ENCODE measurements at places on chromosomes 11 and 22. TPM values are rescaled to one million over a fixed set of nuclear protein-coding genes. Genes with fewer than 3 reads are reported as not detected.

- DNase-seq = no peak
Observed at GRCh38 chr11:10641912-10642697, 51.5 kb downstream of the IRAG1 start.

OR56A1 gene
- total RNA-seq = not detected

DNA sequence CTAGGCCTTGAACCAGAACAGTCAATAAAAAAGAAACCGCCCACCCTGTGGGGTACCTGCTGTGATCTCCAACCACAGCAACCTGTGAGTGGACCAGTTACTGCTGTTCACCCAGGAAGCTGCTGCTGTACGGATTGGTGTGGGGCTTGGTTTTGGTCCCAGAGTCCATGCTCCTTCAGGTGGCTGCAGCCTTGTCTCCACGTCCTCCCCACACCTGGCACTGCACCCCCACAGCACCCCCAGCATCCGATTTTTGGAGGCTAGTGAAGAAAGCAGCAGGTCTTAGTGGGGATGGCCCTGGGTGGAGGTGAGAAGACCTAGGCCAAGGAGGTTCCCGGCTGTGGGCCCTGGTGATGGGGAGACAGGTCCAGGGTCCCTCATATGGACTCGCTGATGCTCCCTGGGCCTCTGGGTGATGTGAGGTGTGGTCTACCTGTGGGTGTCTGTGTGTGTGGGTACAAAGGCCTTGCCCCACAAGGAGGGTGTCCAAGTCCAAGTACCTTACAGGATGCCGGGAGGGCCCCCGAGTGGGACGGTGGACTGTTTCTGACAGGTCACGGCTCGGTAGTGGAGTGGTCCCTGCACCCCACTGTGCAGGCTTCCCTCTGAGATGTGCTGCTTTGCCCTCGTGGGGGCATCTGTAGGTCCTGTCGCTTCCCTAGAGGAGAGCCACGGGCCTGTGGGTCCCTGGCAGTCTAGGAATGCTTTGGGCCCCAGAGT, 283.4 kb downstream of the TBC1D22A start:
- DNase-seq = peak; percentile 69

ASRGL1 gene
- 13.3 TPM for total RNA-seq

GRCh38 chr11:69950120-69950519, 128.0 kb upstream of the ANO1 start:
- DNase-seq = peak; percentile 60

MIAT gene
- total RNA-seq = 1.6 TPM

DNA sequence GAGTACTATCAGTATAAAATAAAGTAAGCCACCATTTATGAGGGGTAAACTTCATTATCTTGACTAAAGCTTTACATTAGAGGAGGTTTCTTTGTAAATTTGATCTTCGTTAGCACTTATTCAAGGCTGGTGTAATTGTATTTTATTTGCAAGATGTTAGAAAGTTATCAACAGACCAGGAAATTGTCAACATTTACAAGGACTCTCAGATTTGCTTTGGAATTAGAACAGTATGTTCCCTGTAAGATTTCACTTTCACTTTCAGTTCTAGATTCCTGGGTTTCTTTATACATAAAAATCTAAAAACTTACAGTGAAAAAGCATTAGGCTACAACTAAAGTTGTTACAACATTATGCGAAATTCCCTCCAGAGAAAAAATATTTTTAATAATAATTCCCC, 4.6 kb upstream of the BIRC3 start:
- no peak for DNase-seq

DNA sequence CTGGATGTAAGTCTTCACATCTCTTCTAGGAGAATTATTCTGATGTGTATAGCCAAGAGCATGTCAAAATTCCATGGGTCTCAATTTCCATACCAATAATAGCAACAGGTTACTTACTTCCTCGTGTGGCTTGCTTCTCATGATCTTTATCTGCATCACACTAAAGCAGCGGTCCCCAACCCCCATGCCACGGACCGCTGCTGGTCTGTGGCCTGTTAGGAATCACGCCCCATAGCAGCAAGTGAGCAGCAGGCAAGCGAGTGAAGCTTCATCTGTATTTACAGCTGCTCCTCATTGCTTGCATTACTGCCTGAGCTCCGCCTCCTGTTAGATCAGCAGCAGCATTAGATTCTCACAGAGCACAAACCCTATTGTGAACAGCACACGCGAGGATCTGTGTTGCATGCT, 28.9 kb upstream of the SLC25A1 start:
- no peak for DNase-seq

- DNase-seq = no peak
Observed at GRCh38 chr11:15189641-15190365, 75.1 kb downstream of the INSC start.

ARHGAP1 gene
- 283 TPM for total RNA-seq

KCNQ1 gene
- 7.2 TPM for total RNA-seq

- DNase-seq = no peak
Observed at GRCh38 chr22:36950797-36951590, 37.6 kb downstream of the CSF2RB start.

- DNase-seq = no peak
Observed at GRCh38 chr11:10298342-10298741, 4.3 kb upstream of the SBF2 start.

DNA sequence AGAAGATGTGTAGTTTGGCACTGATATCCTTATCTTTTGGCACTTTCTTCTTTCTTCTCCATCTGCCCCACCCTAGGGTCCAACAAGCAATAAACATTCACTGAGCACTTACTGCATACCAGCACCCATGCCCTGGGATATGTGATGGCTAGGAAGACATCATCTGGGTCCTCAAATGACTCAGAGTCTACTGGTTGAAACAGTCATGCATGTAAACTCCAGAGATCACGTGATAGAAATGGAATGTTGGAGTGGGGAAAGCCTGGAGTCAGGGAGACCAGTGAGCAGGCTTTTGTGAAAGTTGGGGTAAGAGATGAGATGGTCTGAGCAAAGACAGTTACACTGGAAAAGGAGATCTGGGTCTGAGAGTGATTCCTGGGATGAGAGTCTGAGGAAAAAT, 724.9 kb upstream of the TENM4 start:
- DNase-seq = no peak

MYO18B gene
- total RNA-seq = 0.38 TPM

OR51E2 gene
- 0.23 TPM for total RNA-seq

- DNase-seq = no peak
Observed at GRCh38 chr11:131840545-131840944, 470.1 kb downstream of the NTM start.

- no peak for DNase-seq
Observed at GRCh38 chr11:62555464-62556107, 9.0 kb upstream of the AHNAK start.

GRCh38 chr11:112826026-112826425, 135.2 kb upstream of the NCAM1 start:
- no peak for DNase-seq

CLDN5 gene
- total RNA-seq = 36.4 TPM

KDM4D gene
- 0.74 TPM for total RNA-seq

DNA sequence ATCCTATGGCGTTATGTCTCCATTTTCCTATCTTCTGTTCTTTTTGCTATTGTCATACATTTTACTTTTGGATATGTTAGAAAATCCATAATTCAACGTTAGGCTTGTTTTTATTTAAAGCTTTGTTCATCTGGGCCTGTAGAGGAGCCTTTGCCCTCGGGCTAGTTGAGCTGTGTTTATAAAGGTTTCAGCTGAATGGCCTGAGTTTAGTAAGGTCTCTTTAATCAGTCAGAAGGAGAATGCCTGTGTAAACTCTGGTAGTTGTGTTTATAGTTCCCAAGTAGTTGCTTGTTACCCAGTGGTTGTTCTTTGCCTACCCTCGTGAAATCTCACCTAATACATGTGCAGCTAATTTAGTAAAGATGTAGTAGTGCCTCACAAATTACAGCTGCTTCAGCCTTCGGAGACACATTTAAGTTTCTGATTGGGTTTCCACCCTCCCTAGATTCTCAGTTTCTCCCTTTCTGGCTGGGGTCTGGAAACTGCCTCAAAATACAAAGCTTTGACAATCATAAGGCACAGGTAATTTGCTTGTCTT, 33.1 kb downstream of the MTMR3 start:
- DNase-seq = no peak

DNA sequence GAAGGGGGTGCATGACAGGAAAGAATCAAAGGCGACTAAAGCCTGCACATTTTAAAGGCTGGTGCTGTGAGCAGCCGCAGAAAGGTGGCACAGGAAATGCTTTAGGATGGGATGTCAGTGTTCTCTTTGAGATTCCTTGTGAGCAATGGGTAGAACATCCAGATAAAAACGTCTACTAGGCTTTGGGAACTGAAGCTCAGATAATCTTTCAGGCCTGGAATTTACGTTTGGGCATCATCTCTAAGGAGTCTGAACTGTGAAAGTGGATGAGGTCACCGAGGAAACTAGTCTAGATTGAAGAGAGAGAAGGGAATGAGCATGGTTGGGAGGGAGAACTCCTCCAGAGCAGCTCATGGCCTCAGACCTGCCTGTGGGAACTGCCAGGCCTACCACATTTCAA, 65.7 kb downstream of the FLI1 start:
- DNase-seq = no peak

DNA sequence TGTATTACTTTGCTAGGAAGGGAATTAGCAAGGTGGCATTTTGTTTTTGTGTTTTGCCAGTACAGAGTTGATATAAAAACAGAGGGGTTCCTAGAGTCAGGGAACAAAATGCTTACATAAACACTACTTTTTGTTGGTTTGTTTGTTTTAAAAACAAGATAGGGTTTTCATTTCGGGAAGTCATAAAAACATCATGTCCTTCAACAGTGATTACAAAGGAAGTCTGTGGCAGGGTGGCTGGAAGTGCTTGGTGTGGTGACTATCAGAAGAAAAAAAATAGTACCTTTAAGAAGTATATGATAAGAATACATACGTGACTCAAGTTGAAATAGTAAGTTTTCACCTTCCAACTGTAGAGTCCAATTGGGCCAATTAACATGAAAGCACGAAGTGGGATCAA, 1.2 kb upstream of the IL18 start:
- no peak for DNase-seq

All from posterior vena cava (tissue), 2 donors.